ENCODE measurements at places on chromosomes 11 and 22. TPM values are rescaled to one million over a fixed set of nuclear protein-coding genes. Genes with fewer than 3 reads are reported as not detected.

ZFPL1 gene
- total RNA-seq: 28.2 TPM

- H3K4me1 ChIP-seq: peaks cover 22% of the 10 kb centered on the region
- H3K27ac ChIP-seq: no peak overlapping the region
- H3K4me3 ChIP-seq: no peak overlapping the region
- no peaks in the 10 kb centered on the region for H3K27me3 ChIP-seq
- no peak for DNase-seq
- H3K36me3 ChIP-seq: peaks cover 19% of the 10 kb centered on the region
Observed at GRCh38 chr11:61150706-61151544, 10.3 kb downstream of the VPS37C start.

DNA sequence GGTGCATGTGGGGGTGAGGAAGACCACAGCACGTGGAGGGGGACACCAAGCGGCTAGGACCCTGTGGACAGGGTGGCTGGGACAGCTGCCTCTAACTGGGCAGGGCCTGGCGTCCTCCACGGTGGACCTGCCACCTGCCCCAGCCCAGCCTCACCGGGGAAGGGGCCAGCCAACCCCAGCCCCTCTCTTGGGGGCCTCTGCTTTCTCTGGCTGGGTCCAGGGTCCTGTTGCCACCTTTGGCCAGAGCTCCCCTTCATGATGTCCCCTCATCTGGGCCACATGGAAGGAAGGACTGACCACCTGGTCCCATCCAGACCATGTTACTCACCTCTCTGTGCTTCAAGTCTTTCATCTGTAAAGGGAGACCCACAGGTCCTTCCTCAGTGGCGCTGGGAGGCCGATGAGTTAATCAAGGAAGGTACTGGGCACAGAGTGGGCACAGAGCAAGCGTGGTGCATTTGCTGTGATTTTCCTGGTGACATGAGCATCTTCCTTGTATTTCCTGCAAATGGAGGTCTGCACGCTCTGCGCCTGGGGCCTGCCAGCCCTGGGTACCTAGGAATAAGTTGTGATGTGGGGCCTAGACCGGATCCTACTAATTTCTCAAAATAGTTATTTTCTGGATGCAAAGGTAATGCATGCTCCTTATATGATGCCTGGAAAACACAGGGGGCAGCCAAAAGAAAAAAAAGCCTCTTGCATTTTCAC is 538.4 kb downstream of the TBC1D22A start:
- DNase-seq: no peak
- H3K4me3 ChIP-seq: no peak overlapping the region
- no peaks in the 10 kb centered on the region for H3K36me3 ChIP-seq
- H3K4me1 ChIP-seq: no peaks in the 10 kb centered on the region
- no peak overlapping the region for H3K27ac ChIP-seq

DNA sequence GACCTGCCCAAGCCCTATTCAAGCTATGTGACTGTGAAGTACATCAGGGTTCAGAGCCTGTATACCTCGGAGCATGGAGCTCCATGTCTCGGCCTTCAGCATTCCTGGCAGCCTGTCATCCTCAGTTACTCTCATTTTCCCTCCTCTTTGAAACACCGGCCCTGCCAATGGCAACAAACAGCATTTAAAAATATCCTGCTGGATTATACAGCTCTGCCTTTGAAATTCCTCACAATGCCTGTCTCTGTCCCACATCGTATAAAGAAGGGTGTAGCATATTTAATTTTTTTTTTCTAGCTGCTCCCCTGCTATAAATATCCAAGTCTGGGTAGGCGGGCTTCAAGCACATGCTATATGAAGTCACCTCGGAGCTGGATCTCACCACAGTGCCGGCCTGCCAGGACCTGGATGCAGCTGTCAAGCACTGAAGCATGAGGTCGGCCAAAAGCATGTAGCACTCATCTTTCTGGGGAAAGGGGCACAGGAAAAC is 11.8 kb downstream of the ABTB2 start:
- no peak for DNase-seq
- no peaks in the 10 kb centered on the region for H3K4me1 ChIP-seq
- no peak overlapping the region for H3K4me3 ChIP-seq
- H3K27ac ChIP-seq: no peak overlapping the region
- H3K27me3 ChIP-seq: no peaks in the 10 kb centered on the region

DNA sequence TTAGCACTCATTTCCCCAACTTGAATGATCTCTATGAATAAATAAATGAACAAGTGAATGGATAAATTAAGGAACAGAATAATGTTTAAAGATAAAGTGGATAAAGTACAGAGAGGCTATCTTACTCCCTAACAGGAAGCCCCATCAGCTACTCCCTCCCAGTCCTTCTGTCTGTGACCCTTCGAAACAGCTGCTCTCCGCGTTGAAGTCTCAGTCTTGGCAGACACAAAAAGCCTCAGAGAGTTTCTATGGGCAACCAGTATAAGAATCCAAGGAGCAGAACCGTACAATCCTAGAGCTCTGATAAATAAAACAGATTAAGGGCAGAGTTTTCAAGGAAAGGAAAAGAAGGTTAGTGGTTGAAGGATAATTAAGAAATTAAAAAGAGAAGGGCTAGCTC is 35.0 kb downstream of the GUCY1A2 start:
- H3K4me3 ChIP-seq: no peak overlapping the region
- no peaks in the 10 kb centered on the region for H3K4me1 ChIP-seq
- no peak overlapping the region for H3K27ac ChIP-seq
- no peak for DNase-seq
- no peaks in the 10 kb centered on the region for H3K36me3 ChIP-seq

DDX17 gene
- total RNA-seq: 334 TPM

- H3K27me3 ChIP-seq: peaks cover 43% of the 10 kb centered on the region
- H3K4me1 ChIP-seq: peaks cover 24% of the 10 kb centered on the region
- H3K4me3 ChIP-seq: peak overlapping the region; percentile 62
- H3K27ac ChIP-seq: no peak overlapping the region
Observed at GRCh38 chr11:124758355-124759265, 3.5 kb downstream of the ESAM start.

- no peaks in the 10 kb centered on the region for H3K27me3 ChIP-seq
- no peak overlapping the region for H3K4me3 ChIP-seq
- no peak for DNase-seq
Observed at GRCh38 chr11:103364687-103365086, 255.5 kb downstream of the DYNC2H1 start.

BAIAP2L2 gene
- 0.61 TPM for total RNA-seq

GRCh38 chr11:102208835-102209234 is 98.6 kb downstream of the YAP1 start:
- no peak overlapping the region for H3K27ac ChIP-seq
- no peak overlapping the region for H3K4me3 ChIP-seq
- H3K27me3 ChIP-seq: peaks cover 16% of the 10 kb centered on the region

- peaks cover 15% of the 10 kb centered on the region for H3K4me1 ChIP-seq
- H3K27me3 ChIP-seq: peaks cover 1% of the 10 kb centered on the region
- peak overlapping the region; percentile 95 for H3K27ac ChIP-seq
- peak overlapping the region; percentile 70 for H3K4me3 ChIP-seq
- H3K36me3 ChIP-seq: peaks cover 15% of the 10 kb centered on the region
- no peak for DNase-seq
Observed at GRCh38 chr11:112225753-112226061, 521 bp upstream of the PTS start.

DNA sequence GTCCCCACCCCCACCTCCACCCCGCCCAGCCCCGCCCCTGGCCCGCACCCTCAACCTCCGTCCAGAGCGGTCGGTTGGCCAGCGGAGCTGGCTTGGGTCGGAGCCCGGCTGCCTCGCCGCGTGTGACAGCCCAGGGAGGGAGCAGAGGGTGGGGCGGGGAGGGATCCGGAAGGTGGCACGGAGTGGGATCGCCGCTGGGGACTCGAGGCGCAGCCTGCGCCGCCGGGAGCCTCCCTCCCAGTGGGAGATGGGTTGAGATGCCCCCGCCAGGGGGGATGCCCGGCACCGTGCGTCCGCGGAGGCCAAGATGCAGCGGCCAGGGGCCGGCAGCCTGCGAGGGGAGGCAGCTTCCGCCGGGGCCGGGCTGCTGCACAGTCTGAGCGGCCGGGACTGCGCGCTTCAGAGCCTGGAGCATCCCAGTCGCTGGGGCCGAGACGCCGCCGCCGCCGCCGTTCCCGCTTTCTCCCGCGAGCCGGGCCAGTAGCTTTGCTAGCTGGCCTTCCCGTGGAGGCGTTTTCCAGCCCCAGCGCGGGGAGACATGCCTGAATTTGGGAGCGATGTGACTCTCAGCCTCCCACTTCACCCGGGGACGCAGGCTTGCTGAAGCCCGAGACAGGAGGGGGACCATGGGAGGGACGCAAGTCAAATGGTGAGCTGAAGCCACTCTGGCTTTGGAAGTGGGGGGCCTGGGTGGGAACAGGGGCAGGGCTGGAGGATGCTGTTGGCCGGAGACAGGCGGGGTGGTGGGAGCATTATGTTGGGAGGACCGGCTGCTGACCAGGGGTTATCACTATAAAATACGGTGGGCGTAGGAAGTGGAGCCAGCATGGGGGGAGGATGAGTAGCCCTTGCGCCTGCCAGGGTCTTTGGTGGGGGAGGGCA is 40.2 kb downstream of the DIXDC1 start:
- peaks cover 32% of the 10 kb centered on the region for H3K27me3 ChIP-seq
- H3K4me3 ChIP-seq: peak overlapping the region; percentile 64
- H3K27ac ChIP-seq: no peak overlapping the region
- DNase-seq: peak; percentile 23

DNA sequence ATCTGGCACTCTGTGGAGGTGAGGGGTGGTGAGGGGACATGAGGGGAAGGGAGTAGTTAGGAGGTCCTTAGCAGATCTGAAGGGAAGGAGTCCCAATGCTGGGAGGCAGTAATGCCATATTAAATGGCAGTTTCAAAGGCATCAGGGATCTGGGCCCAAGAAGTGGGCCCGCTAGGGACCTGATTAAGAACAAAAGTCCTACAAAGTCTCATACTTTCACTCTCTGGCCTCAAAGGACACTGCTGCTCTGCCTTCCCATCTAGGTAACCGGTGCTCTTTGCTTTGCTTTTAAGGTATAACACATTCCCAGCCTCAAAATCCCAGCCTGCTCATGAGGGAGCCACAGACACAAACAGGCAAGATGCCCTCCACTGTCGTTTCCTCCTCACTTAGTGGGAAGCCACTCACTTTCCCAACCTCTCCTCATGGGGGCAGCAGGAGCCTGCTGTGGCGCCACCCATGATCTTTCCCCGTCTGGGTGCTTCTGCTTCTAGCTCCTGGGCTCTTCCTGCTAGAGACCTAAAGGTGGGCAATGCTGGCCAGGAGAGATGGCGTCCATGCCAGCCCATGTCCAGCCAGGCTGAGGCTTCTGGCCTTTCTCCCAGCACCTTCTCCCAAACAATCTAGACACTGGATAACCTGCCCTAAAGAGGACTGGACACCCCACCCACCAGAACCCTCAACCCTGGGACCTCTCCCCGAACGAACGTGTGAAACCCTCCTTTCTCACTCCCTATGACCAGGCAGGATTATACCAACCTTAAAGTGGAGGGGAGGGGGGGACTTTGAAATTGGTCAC is 68.3 kb downstream of the PLEKHA7 start:
- peaks cover 2% of the 10 kb centered on the region for H3K27me3 ChIP-seq
- H3K27ac ChIP-seq: no peak overlapping the region
- H3K4me1 ChIP-seq: peaks cover 6% of the 10 kb centered on the region
- H3K4me3 ChIP-seq: no peak overlapping the region

GRCh38 chr11:44138286-44138685 is 42.8 kb downstream of the EXT2 start:
- H3K4me3 ChIP-seq: no peak overlapping the region
- DNase-seq: no peak
- H3K27me3 ChIP-seq: no peaks in the 10 kb centered on the region
- H3K36me3 ChIP-seq: peaks cover 12% of the 10 kb centered on the region
- no peak overlapping the region for H3K27ac ChIP-seq
- no peaks in the 10 kb centered on the region for H3K4me1 ChIP-seq

DNA sequence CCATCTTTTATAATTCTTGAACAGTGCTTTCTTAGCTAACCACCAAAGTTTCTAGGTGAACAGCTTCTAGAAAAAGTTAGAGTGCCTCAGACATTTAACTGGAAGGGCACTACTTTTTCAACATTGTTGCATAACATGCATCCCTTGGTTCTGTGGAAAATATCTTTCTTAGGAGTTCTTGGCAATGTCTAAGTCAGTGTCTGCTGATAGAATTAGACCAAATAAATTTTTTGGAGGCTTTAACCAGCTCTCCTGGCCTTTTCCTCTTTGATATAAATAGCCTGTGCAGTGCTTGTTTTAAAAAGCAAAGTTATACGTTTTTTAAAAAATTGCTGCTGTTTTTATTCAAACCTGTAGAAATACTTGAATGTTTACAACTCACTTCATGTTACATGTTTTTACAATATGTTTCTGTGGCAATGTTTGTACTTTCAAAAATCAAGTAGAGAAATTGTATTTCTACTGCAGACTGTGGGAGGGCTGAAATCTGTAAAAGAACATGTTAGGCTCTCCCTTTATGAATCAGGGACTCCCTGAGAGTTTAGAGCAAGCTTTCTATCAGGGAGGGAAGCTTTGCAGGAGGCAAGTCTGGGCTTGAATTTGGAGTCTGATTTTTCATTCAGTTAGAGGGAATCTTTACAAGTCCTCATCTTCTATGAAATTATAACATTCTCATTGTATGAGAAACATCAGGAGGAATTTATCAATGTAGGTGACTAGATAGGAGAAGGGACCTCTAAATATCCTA is 16.3 kb upstream of the PANX1 start:
- DNase-seq: no peak
- H3K4me3 ChIP-seq: no peak overlapping the region
- no peaks in the 10 kb centered on the region for H3K36me3 ChIP-seq
- no peaks in the 10 kb centered on the region for H3K4me1 ChIP-seq
- no peak overlapping the region for H3K27ac ChIP-seq

GRCh38 chr11:68135161-68135560 is 14.0 kb upstream of the CHKA start:
- H3K27me3 ChIP-seq: no peaks in the 10 kb centered on the region
- H3K27ac ChIP-seq: no peak overlapping the region
- H3K4me3 ChIP-seq: no peak overlapping the region
- no peaks in the 10 kb centered on the region for H3K4me1 ChIP-seq
- H3K36me3 ChIP-seq: peaks cover 4% of the 10 kb centered on the region
- no peak for DNase-seq

DNA sequence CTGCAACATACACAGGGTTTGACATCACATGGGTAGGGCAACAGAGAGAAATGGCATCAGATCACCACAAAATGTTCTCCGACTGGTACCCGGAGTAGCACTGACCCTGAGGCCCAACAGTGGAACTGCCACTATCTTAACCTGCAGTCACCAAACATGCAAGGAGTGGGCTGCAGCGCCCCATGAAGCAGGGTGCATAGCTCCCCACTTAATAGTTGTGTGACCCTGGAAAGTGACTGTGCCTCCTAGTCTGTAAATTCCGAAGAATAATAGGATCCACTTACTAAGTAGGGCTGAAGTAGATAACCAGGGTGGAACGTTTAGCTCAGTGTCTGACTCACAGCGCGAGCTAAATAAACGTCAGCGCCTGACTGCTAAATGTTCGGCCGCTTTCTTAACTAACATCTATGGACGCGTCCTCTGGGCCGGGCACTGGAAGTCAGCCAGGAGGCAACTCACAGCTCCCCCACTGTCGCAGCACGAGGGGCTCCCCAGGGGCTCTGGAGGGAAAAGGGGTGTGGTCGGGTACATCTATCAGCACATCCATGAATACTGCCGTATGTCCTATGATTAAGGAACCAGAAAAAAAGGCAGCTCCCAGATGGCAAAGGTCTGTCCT is 777 bp downstream of the LTO1 start:
- H3K27ac ChIP-seq: peak overlapping the region; percentile 88
- H3K4me3 ChIP-seq: peak overlapping the region; percentile 90
- peaks cover 1% of the 10 kb centered on the region for H3K27me3 ChIP-seq
- peak; percentile 41 for DNase-seq
- peaks cover 16% of the 10 kb centered on the region for H3K36me3 ChIP-seq
- peaks cover 24% of the 10 kb centered on the region for H3K4me1 ChIP-seq

All from activated CD8-positive, alpha-beta T cell treated with anti-CD3 and anti-CD28 coated beads for 36 hours (primary cell).